Right lobe of liver (tissue), 6 donors: ENCODE measurements at places on chromosomes 6 and 20. TPM values are rescaled to one million over a fixed set of nuclear protein-coding genes. Genes with fewer than 3 reads are reported as not detected.

DNA sequence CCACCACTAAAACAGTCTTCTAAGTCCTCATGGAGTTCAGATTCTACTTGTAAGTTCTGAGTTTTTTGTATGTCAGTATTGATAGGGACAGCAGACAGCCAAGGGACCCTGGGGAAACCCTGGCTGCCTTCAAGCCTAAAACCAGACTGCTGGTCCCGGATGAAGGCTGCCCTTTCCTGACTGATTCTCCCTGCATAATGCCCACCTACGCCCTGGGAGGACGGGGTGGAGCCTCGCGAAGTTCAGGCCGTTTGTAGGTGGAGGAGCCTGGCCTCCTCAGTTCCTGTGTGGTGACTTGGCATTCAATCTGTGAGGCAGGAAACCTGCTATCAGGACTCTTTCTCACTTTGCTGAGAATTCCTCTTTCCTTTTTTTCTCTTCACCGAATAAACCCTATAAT lies 120.3 kb upstream of the LGSN start:
- no peaks in the 10 kb centered on the region for H3K4me1 ChIP-seq
- no peak for DNase-seq
- no peak overlapping the region for H3K27ac ChIP-seq
- H3K27me3 ChIP-seq, result no peaks in the 10 kb centered on the region

DNA sequence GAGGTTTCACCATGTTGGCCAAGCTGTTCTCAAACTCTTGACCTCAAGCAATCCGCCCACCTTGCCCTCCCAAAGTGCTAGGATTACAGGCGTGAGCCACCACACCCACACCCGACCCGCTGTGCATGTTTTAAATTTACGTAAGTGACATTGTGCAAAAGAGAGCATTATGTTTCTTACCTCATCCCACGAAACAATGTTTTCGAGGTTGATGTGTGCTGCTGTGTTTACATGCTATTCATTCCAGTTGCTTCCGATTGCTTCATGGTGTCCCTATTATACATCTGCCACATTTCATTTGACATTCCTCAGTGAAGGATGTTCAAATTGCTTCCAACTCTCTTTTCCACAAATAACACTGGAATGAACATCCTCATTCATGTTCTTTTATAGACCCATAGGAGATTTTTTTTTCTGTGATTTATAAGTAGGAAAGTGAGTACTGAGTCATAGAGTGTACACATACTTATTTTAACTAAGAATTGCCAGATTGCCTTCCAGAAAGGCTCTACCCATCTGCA lies 403.9 kb upstream of the JARID2 start:
- no peak overlapping the region for H3K27ac ChIP-seq
- H3K4me3 ChIP-seq, result no peak overlapping the region
- H3K27me3 ChIP-seq, result no peaks in the 10 kb centered on the region
- DNase-seq, result no peak

GRCh38 chr20:33796907-33797544 lies 14.1 kb upstream of the CHMP4B start:
- no peak overlapping the region for H3K4me3 ChIP-seq
- no peak for DNase-seq

GRCh38 chr6:57262901-57263694 lies 41.0 kb upstream of the RAB23 start:
- H3K4me1 ChIP-seq, result no peaks in the 10 kb centered on the region
- DNase-seq, result no peak
- no peak overlapping the region for H3K27ac ChIP-seq

Gene DNAH8
- not detected for total RNA-seq

- no peaks in the 10 kb centered on the region for H3K36me3 ChIP-seq
- DNase-seq, result no peak
- no peaks in the 10 kb centered on the region for H3K27me3 ChIP-seq
- no peak overlapping the region for H3K27ac ChIP-seq
- no peaks in the 10 kb centered on the region for H3K4me1 ChIP-seq
Observed at GRCh38 chr20:13654463-13655023, 15.8 kb upstream of the TASP1 start.

Gene TUBB
- total RNA-seq, result 224 TPM

- H3K27me3 ChIP-seq, result no peaks in the 10 kb centered on the region
- no peak overlapping the region for H3K4me3 ChIP-seq
- DNase-seq, result no peak
- peaks cover 42% of the 10 kb centered on the region for H3K4me1 ChIP-seq
- no peaks in the 10 kb centered on the region for H3K36me3 ChIP-seq
- peak overlapping the region; percentile 33 for H3K27ac ChIP-seq
Observed at GRCh38 chr6:150627585-150628025, 27.9 kb downstream of the PLEKHG1 start.

DNA sequence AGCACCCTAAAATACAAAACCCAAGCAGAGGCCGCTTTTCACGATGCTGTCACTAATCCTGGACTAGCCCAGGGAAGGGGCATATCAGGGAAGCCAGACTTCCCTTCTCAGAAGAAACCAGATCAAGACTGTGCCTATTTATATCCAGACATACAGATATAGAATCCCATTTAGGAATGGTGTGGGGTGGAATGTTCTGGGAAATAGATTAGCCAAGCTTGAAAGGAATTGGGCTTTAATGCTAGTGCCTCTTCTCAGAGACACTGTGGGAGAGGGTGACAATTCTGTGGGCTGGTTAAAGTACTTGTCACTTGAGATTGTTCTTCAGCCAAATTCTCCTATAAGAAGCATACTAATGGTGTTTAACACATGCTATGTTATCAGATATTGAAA lies 45.5 kb downstream of the SNAP25 start:
- no peaks in the 10 kb centered on the region for H3K27me3 ChIP-seq
- DNase-seq, result no peak
- no peak overlapping the region for H3K4me3 ChIP-seq
- no peaks in the 10 kb centered on the region for H3K4me1 ChIP-seq

GRCh38 chr6:22145823-22146677 lies 150.8 kb downstream of the PRL start:
- no peaks in the 10 kb centered on the region for H3K27me3 ChIP-seq
- H3K4me3 ChIP-seq, result no peak overlapping the region
- no peaks in the 10 kb centered on the region for H3K4me1 ChIP-seq
- no peaks in the 10 kb centered on the region for H3K36me3 ChIP-seq
- H3K27ac ChIP-seq, result no peak overlapping the region
- no peak for DNase-seq

- no peak overlapping the region for H3K27ac ChIP-seq
- H3K27me3 ChIP-seq, result no peaks in the 10 kb centered on the region
- H3K4me1 ChIP-seq, result no peaks in the 10 kb centered on the region
- DNase-seq, result no peak
- H3K4me3 ChIP-seq, result no peak overlapping the region
Observed at GRCh38 chr20:58677079-58677604, 15.5 kb upstream of the NPEPL1 start.

Gene PPP1R3G
- 0.35 TPM for total RNA-seq

GRCh38 chr6:139165324-139165723 lies 30.4 kb downstream of the HECA start:
- H3K4me3 ChIP-seq, result no peak overlapping the region
- H3K27me3 ChIP-seq, result no peaks in the 10 kb centered on the region
- H3K36me3 ChIP-seq, result peaks cover 9% of the 10 kb centered on the region
- DNase-seq, result no peak

Gene HMGCLL1
- total RNA-seq, result 0.72 TPM

DNA sequence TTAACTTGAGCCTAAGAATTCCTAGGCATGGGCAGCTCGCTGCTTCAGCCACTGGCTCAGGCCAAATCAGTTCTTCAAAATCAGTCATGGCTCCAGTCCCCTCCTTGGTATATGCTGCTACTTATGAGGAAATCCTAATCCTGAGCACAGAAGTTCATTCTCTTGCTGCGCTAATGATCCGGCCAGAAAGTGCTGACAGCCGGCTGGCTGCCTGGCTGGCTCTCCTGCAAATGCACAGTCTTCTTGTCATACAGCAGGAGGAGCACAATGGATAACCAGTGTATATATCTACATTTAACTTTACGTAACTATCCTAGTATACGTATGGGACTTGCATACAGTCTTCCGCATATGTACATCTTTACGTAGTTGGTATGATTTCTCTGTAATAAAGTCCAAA lies 500.8 kb downstream of the PRKN start:
- no peak overlapping the region for H3K27ac ChIP-seq
- H3K4me3 ChIP-seq, result no peak overlapping the region
- no peaks in the 10 kb centered on the region for H3K4me1 ChIP-seq

GRCh38 chr20:50746138-50746940 lies 15.0 kb downstream of the PARD6B start:
- H3K27me3 ChIP-seq, result no peaks in the 10 kb centered on the region

GRCh38 chr6:168496997-168497331 lies 56.0 kb downstream of the SMOC2 start:
- no peaks in the 10 kb centered on the region for H3K4me1 ChIP-seq
- no peak for DNase-seq
- H3K27me3 ChIP-seq, result no peaks in the 10 kb centered on the region
- no peak overlapping the region for H3K4me3 ChIP-seq
- H3K27ac ChIP-seq, result no peak overlapping the region
- H3K36me3 ChIP-seq, result no peaks in the 10 kb centered on the region
